Activated naive CD8-positive, alpha-beta T cell treated with anti-CD3 and anti-CD28 coated beads, Interleukin-2, amount 50 U/mL, for 24 hours (primary cell): ENCODE measurements at places on chromosomes 12 and 14.

- DNase-seq, result no peak
These were observed 190.7 kb upstream of the LMNTD1 start for GRCh38 chr12:25743679-25744215.

DNA sequence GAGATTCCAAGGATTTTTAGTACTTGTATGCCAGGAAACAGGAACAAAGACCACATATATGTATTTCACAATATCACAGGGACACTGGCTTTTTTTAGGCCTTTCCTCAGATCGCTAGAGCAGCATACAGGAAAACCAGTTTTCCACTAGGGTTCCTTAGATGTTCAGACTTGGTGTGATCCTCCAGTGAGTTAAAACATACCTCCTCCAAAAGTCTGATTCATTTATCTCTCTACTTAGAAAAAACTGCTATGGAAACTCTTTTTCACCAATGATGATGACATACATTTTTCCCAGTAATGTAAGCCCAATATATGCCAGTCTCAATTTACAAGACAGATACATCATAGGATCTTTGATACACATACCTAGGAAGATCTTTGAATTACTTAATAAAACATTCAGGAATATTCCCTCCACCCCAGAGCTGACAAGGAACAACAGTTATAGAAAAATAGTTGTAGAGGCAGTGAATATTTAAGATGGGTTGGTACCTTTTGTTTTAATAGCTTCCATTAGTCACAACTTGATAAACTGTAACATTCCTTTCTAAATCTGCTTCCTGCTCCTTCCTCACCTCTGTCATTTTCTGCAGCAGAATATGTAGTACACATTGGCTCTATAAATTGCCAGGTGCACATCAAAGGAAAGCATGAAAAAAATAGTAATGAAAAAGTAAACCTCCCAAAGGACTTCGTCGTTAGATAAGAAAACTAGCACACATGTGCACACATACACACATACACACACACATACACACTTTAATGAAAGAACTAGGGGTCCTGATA is 27.5 kb downstream of the BCAT1 start:
- no peak for DNase-seq

DNA sequence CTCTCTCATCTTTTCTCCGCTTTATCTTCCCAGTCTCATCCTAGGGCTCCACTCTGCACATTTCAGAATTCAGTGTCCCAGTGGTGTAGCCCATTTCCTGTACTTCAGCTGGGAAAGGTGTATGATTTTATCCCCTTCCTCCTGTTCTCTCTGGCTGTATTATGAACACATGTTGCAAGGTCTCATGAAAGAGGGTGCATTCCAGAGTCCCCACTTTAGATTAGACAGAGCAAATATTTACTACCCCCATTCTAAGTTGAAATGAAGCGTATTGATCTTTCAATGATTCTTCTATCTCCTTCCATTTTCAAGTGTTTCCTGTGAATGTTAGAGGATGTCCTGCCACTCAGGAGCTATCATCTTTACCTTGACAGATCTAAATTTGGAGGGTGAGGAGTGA is 123.2 kb downstream of the WIF1 start:
- no peak for DNase-seq

DNA sequence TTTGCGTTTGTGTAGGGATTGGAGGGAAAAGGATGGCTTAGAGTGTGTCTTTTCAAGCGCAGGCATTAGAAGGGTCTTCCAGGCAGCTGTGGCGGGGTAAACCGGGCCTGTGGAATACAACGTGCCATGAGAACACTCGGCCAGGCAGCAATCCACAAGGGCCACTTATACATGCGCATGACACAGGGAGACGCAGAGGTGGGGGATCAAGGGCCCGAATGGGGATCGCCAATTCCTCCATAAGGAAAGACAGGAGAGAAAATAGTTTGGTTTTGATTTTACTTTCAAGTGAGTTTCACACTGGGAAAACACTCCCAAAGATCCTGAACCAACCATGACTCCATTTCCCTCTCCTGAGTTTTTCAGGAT is 71.6 kb downstream of the SPRING1 start:
- no peak for DNase-seq

GRCh38 chr14:31025367-31026076 is at the start of gene AP4S1:
Gene AP4S1 (plus strand): TSS chr14:31025649. CDS start chr14:31066197, 40,548 bp downstream.
- DNase-seq, result peak; percentile 62
